ENCODE measurements at places on chromosomes 12 and 14. TPM values are rescaled to one million over a fixed set of nuclear protein-coding genes. Genes with fewer than 3 reads are reported as not detected.

Gene ENDOU
- 1.8 TPM for polyA plus RNA-seq

Gene CLEC4C
- polyA plus RNA-seq, result 0.07 TPM

Gene MYH6
- 0.03 TPM for polyA plus RNA-seq

Gene CCDC177
- polyA plus RNA-seq, result 0.07 TPM

Gene SLC6A13
- polyA plus RNA-seq, result 0.28 TPM

Gene EEF1AKMT3
- polyA plus RNA-seq, result 8.0 TPM

Gene MARCHF9
- 28.1 TPM for polyA plus RNA-seq

Gene CYP46A1
- polyA plus RNA-seq, result 1.5 TPM

Gene SDSL
- polyA plus RNA-seq, result 17.4 TPM

Data from large intestine (tissue), 12 donors.